ENCODE measurements at places on chromosomes 7 and 10.

- no peak for DNase-seq
Measured at GRCh38 chr7:65938336-65938895, 43.6 kb downstream of the GUSB start.

GRCh38 chr7:106382929-106383328 is 98.1 kb upstream of the NAMPT start:
- DNase-seq: no peak

DNA sequence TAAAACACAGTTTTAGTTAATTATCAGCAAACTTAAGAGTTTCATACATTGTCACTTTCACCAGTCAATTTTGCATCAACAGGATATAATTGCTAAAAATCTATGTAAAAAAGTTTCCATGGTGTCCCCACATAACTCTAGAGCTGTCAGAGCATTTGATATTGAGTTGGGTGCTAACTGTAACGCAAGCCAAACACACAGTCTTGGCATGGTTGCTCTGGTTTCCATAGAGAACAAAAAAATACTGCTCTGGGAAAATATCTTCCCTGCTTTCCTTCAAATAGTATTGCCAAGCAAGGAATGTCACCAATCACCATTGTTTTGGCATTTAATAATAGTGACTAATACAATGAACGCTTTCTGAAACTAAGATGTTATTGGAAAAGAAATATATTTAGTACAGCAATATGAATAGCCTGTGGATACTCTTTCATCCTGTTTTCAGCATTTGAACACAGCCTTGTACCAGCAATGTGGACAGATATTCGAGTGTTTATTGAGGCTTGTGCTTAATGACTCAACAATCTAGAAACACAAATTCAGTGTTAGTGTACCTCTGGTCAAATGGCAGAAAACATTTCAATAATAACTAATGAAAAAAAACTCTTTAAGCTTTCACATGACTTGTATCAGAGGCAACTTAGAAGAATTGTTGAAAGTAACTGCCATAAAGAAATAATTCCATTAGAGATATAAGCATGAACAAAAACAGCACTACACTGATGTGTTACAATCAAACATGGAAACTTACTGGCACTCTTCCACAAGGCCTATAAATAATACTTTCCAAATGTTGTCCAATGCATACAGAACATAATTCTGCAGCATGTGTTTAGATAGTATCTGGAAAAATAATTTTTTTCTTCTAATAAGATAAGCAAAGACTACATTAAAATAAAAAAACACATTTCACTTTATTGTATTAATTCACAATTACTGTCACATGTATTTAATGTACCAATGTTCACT is 1469.5 kb upstream of the CELF2 start:
- no peak for DNase-seq

DNA sequence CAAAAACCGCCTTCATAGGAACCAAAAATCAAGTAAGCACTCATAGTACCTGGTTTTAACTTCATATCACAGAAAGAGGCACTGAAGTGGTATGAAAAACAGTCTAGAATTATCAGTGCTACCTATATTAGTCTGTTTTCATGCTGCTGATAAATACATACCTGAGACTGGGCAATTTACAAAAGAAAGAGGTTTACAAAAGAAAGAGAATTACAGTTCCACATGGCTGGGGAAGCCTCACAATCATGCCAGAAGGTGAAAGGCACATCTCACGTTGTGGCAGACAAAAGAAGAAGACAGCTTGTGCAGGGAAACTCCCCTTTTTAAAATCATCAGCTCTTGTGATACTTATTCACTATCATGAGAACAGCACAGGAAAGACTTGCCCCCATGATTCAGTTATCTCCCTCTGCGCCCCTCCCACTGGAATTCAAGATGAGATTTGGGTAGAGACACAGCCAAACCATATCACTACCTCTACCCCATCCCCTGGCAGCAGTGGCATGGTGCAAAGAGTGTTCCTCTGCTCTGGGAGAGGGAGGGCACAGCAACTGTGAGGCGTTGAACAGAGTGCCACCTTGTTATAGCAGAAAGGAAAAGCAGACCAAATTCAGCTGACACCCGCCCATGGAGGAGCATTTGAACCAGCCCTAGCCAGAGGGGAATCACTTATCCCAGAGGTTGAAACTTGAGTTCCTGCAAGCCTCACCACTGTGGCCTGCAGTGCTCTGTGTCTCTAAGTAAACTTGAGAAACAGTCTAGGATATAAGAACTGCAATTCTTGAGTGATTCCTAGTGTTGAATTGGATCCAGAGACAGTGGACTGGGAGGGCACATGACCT is 61.9 kb upstream of the PTPRZ1 start:
- DNase-seq: no peak

DNA sequence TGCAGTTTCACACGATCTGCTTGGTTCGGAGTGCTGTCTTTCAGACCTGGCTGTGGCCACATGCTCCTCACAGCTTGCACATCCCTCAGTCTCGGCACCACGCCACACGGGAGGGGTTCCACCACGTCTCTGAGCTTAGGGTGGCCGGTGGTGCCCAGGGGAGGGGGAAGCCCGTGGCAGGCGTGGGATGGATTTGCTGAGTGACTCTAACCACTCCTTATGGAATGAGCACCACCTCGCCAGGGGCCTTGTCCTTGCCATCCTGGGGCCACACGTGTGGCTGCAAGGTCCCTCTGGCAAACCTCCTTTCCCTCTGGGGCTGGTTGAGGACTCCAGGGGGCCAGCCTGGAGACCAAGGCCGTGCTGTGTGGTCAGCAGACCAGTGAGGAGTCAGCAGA is 29.1 kb upstream of the FAM20C start:
- DNase-seq: no peak

DNA sequence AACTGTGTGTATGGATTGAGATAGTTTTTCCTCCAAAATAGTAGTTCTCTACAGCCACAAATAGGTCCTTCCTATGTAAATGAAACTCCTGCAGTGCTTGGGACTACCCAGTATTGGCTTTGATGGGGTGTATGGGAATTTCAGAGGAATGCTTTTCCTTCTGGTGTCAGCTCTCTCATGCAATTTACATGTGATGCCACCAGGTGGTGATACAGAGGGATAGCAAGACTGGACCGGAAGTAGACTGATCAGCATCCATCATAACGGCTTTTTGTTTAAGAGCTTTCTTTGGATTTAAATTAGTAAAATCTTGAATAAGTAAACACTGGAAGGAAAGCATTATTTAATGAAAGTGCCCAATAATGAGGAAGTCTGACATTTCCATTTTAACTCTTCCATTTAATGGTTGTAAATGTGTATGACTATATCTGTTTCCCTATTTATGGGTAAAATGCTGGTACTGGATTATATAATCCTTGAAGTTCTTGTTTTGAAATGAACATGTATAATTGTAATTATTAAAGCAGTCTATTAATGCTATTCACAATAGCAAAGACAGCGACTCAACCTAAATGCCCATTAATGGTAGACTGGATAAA is 22.7 kb downstream of the DYNC1I1 start:
- peak; percentile 18 for DNase-seq

GRCh38 chr10:3948843-3949242 is 163.8 kb upstream of the KLF6 start:
- peak; percentile 57 for DNase-seq

DNA sequence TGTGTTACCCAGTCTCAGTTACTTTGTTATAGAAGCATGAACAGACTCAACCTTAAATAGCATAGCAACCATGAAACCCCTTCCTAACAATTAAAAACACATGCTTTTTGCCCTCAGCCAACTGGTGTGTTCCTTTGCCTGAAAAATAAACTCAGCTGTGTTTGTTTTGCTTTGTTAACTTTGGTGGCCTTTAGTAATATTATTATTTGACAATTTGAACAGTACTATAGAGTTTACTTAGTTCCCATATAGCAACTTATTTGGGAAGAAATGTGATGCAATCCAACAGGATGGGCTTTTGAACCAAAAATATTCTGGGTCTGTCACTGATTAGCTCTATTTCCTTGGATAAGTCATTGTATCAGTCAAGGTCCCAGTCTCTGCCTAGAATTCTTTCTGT is 22.5 kb upstream of the MKLN1 start:
- no peak for DNase-seq

GRCh38 chr10:133378251-133379096 is 588 bp upstream of the PAOX start:
- DNase-seq: peak; percentile 39

GRCh38 chr10:23522345-23522744 is 83.5 kb downstream of the OTUD1 start:
- peak; percentile 7 for DNase-seq

DNA sequence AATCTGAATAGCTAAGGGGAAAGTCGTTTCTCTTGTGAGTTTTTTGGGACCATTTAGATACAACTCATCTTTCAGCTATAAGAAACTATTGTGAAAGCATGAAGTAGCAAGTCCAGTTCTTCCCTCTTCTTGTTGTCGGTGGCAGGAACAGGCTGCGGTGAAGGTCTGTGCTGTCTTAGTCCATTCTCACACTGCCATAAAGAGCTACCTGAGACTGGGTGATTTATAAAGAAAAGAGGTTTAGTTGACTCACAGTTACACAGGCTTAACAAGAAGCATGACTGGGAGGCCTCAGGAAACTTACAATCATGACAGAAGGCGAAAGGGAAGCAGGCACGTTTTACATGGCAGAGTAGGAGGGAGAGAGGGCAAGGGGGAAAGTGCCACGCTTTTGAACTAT is 261.8 kb downstream of the GATA3 start:
- DNase-seq: no peak

DNA sequence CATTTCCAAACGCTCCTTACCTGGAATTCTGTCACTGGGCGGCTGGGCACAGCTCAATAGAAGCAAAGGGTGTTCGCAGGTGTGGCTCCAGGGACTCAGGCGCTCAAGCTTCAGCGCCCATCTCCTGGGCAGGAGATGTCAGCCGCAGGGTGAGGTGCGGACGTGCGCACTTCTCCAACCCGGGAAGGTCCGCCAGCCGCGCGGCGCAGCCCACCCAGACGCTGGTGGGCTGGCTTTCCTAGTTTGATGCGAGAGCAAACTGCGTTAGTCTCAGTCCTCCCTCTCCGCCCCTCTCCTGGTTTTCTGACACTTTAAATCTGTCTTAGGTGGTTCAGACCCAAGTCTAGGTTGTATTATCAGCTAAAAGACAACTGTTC is 267 bp downstream of the CALCR start:
- DNase-seq: no peak

GRCh38 chr7:118642396-118642795 is 417.9 kb downstream of the ANKRD7 start:
- DNase-seq: no peak

- peak; percentile 64 for DNase-seq
Measured at GRCh38 chr10:69994262-69994661, 58.4 kb upstream of the MACROH2A2 start.

DNA sequence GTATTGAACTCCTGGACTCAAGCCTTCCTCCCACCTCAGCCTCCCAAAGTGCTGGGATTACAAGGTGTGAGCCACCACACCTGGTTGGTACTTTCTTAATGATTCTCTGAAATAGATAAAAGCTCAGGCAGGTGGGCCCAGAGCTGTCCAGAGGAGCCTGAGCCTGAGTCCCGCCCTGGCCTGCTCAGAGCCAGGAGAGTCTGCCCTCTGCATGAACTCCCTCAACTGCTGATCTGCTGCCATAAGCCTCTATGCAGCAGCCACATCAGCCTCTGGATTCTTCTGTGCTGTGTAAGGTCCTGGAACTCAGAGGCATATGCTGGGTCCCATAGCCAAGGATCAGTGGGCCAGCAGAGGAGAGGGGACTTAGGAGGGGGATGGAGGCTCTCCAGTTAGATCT is 23.1 kb upstream of the DDIT4 start:
- peak; percentile 68 for DNase-seq

DNA sequence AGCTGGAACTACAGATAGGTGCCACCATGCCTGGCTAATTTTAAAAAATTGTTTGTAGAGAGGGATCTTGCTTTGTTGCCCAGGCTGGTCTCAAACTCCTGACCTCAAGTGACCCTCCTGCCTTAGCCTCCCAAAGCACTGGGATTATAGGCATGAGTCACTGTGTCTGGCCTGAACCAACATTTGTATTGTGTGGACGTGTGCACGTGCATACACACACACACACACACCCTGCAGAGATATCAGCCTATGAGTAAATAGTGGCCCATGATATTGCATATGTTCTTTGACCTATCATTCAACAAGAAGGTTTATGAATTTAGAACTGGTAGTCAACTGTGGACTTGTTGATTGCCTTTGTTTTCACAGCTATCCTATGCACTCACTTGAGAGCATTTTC is 161.6 kb downstream of the BAMBI start:
- peak; percentile 46 for DNase-seq

DNA sequence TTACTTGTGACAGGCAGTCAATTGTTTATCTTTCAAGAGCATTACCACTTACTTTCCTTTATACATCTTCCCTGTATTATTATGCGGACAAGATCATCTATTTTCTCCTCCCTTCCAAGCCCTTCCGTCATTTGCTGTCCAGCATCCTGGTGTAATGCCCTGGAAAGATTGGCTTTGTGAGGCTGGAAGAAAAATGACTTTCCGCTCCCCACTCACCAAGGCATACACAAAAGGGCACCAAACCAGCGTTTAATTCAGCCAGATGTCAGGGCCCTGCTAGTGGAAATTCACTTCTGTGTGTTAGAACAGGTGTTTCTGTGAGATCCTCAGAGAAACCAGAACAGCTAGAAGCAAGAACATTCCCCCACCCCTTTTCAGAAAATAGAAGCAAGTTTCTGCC is 128.1 kb upstream of the NANOS1 start:
- no peak for DNase-seq

DNA sequence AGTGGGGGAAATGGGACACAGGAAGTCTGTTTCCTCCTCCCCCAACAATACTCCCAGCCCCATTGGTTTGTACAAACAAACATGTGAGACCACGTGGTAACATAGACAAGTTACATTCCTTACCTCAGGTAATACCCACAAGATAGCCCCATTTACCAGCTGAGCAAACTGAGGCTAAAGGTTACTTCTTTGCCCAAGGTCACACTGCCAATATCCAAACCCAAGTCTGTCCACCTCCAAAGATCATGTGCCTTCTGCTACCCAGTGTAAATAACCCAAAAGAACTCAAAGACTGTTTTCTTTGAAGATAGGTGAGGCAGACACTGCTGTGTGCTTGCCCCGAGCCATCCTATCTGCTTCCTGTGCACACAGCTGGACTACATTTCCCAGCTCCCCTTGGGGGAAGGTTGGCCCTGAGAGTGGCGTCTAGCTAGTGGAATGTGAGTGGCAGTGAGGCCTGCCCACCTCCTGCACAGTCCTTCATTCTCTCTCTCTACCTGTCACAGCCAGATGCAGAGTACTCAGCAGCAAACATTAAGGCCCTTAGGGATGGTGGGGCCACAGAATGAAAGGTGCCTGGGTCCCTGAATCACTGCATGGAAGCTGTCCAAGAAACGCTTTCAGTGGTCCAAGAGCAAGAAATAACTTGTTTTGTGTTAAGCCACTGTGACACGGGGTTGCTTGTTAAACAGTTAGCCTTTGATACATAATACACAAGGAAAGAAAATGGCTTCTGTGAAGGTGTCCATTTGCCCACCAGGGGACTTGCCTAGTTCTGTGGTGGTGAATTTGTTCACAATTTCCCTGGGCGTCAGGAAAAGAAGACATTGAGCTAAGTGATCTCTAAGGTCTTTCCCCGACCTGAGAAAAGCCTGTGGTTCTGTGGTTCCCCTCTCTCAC is 257.7 kb upstream of the NFE2L3 start:
- peak; percentile 11 for DNase-seq

All from fibroblast of skin of back (primary cell).